SJCRH30 (cell line): ENCODE measurements at places on chromosomes 12 and 14.

DNA sequence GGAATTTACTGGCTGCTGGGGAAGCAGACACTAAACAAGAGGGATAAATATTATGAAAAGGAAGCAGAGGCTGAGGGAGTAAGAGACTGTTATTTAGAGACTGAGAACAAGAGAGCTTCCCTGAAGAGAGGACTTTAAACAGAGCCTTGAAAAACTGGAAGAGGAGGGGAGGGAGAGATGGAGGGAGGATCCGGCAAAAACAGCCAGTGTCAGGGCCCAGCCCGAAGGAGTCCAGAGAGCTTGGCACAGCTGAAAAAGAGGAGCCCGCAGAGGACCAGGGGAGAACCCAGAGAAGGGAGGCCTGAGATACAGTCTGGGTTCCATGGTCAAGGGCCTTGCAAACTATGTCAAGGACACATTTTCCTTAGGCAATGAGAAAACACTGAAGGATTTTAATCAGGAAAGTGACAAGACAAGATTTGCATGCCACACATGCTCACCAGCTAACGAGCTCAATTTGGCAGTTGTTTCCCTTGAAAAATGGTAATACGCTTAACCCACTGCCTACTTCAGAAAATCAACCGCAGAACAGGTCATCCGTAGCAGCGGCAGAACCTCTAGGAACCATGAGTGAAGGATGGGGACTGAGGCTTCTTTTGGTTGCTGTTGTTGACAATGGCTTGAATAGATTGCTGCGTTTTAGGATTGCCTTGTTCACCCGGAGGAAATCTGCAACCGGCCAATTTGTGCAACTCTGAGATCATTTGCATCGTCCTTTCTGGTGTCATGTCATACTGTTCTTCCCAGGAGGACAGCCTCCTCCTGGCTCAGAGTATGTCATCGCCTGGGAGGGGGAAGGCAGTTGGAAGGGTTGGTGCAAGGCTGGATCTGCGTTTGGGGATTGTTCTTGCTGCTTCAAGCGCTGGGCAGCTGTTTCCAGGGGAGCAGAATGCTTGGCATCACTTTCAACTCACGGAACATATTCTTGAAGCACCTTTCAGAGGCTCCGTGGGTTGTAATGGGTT is 108.2 kb downstream of the PRMT8 start:
- DNase-seq, result no peak

DNA sequence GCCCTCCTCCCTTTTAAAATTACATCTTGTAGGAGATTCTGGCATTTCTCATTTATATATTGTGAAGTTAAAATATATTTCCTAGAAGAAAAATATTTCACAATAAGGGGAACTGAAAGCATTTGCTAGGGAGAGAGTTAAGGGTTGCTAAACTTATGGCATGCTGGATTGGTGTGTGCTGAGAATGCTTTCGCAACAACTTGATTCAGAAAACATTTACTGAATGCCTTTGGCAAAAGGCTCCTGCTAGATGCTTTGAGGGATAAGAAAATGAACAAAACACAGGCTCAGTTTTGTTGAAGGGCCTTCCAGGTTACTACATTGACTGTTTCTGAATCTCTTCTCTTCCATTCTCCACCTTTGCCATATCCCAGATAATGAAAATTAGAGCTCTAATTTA is 67.5 kb downstream of the DIP2B start:
- DNase-seq, result no peak

GRCh38 chr12:31780096-31780495 is 51.3 kb upstream of the AMN1 start:
- no peak for DNase-seq

- DNase-seq, result peak; percentile 68
Measured at GRCh38 chr12:121789800-121790728, 3.4 kb downstream of the RHOF start.

- no peak for DNase-seq
Measured at GRCh38 chr14:57254884-57255283, 13.8 kb downstream of the EXOC5 start.

DNA sequence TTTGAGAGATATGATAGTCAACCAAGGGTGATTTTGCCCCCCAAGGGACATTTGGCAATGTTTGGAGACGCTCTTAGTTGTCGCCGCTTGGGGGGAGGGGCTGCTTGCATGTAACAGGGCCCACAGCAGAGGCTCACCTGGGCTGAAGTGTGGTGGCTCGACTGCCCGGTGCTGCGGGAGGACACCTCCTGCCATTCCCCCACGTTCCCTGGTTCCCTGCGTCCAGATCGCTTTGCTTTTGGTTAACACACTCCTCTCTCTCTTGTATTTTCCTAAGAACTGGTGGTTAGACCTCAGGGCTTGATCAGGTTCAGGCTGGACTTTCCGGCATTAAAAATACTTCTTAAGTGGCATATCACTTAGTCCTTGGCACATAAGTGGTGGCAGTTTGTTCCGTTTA is 18.9 kb downstream of the PPP2R5C start:
- no peak for DNase-seq

GRCh38 chr14:75497191-75497590 is 25.1 kb upstream of the BATF start:
- no peak for DNase-seq

DNA sequence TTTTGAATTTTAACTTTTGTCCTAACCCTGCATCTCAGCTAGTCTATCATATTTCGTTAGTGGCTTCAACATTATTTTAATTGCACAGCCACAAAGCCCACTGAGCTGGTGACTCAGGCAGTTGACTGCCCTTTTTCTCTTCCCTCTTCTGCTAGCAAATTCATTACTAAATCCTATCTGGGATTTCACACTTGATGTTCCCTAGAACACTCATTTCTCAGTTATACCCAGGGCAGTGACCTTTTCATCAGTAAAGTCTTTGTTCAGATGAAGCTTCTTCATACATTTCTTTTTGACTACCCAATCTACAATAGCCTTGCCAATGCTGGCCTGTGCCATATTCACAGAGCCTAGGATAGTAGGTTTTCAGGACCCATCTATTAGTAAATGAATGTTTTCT is 107.0 kb downstream of the ATXN7L3B start:
- DNase-seq, result peak; percentile 12

DNA sequence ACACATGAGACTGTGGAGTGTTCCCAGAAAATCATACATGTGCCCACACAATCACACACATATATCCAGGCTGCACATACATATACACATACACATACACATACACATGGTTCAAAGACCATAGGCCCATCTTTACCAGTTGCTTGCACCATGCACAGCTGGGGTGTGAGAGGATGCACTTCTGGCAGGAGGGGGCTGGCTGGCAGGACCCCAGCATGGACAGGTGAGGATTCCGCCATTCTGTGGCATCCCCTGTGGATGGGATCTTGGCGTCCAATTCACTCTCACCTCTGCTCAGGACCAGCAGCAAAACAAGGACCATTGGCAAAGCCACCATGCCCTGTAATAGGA is 7.0 kb downstream of the ITGB7 start:
- DNase-seq, result no peak

- no peak for DNase-seq
Measured at GRCh38 chr14:89445273-89445973, 28.4 kb upstream of the FOXN3 start.
